ENCODE measurements at places on chromosomes 5 and 9. TPM values are rescaled to one million over a fixed set of nuclear protein-coding genes. Genes with fewer than 3 reads are reported as not detected.

DNA sequence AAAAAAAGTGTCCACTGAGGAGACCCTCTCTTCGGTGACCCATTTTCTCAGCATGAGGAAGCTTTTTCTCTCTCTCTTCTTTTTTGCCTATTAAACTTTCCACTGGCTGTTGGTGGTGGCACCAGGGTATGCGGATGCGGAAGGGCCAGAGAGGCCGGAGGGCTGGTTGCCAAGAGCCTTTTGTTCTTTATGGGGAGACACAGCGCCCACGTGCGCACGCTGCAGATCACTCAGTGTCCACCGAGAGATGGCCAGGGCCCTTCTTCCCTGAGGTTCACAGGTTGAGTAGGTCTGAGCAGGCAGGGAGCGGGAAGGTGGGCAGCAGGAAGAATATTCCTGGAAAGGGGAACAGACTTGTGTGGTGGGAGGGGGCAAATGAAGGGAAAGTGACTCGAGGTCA lies 69.1 kb downstream of the STK10 start:
- H3K36me3 ChIP-seq = peaks cover 21% of the 10 kb centered on the region
- no peaks in the 10 kb centered on the region for H3K27me3 ChIP-seq
- no peak overlapping the region for H3K4me3 ChIP-seq
- H3K4me1 ChIP-seq = peaks cover 30% of the 10 kb centered on the region

- no peaks in the 10 kb centered on the region for H3K27me3 ChIP-seq
- H3K36me3 ChIP-seq = no peaks in the 10 kb centered on the region
- H3K4me1 ChIP-seq = peaks cover 42% of the 10 kb centered on the region
- DNase-seq = no peak
- H3K27ac ChIP-seq = peak overlapping the region; percentile 90
Observed at GRCh38 chr9:99103901-99104458, 933 bp upstream of the TGFBR1 start.

Gene AQP3
- 7.5 TPM for polyA plus RNA-seq

DNA sequence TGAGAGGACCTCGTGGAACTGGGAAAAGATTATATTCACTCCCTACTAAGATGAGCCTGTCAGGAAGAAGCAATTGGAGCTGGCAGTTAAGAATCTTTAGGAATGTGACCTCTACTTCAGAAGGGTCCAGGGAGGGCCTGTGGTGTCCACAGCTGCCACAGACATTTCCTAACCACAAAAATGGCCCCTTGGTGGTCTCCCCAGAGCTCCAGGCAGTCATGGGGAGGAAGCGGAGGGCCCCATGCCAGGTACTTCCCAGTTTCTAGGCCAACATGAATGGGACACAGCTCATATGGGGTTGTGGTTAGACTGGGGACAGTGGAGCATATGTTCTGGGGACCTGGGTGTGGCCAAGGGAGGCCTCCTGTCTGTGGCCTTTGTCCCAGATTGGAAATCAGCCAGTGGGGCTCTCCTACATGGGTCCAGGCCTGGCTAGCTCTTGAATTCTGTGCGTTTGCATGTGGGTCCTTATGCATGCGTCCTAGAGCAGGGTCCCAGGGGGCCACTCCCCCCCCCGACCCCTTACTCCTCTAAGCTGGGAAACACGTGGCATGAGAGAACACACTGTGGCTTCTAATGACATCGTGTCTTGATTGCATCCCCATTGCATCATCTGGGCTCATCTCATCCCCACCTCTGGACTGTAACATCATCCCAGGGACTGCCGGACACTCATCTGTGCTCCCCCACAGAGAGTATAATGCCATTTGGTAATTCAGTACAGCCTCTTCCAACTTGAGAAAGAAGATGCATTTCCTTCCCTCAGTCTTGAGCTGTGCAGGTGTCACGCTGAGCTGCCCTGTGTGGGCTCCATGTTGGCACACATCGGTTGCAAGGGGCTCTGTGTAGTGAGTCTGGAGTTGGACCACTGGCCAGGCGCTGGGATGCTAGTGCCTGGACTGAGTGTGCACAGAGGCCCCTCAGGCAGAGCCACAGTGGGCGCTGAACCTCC lies 31.3 kb downstream of the IRF1 start:
- peaks cover 23% of the 10 kb centered on the region for H3K4me1 ChIP-seq
- no peak for DNase-seq
- H3K36me3 ChIP-seq = peaks cover 3% of the 10 kb centered on the region
- peak overlapping the region; percentile 26 for H3K27ac ChIP-seq

Gene SLC22A4
- 0.30 TPM for polyA plus RNA-seq

GRCh38 chr5:150511578-150512367 lies 3.8 kb downstream of the NDST1 start:
- peaks cover 98% of the 10 kb centered on the region for H3K4me1 ChIP-seq
- H3K27ac ChIP-seq = no peak overlapping the region
- H3K4me3 ChIP-seq = no peak overlapping the region
- no peak for DNase-seq
- H3K36me3 ChIP-seq = no peaks in the 10 kb centered on the region

DNA sequence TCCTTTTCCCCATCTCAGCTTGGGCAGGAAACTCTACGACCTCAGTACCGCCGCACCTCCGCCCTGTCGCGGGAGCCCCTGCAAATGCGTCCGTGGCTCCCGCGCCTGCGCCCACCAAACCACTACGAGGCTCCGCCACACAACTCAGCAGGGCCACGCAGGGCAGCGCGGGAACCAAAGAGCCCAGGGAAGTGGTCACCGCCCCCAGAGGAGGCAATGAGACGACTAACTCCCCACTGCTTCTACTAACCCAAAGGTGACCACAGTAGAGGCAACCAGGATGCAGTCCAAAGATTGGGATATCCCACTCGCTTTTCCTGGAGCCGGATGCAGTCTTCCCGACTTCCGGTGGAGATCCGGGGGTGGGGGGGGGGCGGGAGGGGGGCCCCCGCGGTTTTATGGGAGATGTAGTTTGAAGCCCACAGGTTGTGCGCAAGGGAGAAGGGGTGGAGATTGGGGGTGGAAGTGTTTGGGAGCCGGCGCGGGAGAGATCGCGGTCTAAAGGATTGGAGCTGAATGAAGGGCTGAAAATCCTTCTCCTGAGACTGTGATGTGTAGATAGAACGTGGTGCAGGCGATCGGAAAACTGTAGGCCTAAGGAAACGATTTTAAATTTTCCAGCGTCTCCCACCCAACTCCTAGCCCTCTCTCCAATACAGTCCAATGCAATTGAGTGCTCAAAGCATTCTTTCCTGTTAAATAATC lies at the start of gene NUDT12:
TSS of gene NUDT12 (minus strand) at position 337 of the 705 bp plus-strand sequence. CDS start 2,541 bp downstream, outside the sequence.
- no peaks in the 10 kb centered on the region for H3K27me3 ChIP-seq
- H3K27ac ChIP-seq = peak within 1 kb of the TSS; percentile 91
- no peaks in the 10 kb centered on the region for H3K36me3 ChIP-seq
- H3K4me1 ChIP-seq = peaks cover 4% of the 10 kb centered on the region
- peak within 1 kb of the TSS; percentile 89 for H3K4me3 ChIP-seq

GRCh38 chr9:70413464-70413798 lies 1.0 kb downstream of the KLF9 start:
- DNase-seq = no peak
- peak overlapping the region; percentile 100 for H3K27ac ChIP-seq
- H3K4me1 ChIP-seq = peaks cover 55% of the 10 kb centered on the region

GRCh38 chr5:152107220-152107619 lies 182.6 kb upstream of the GLRA1 start:
- DNase-seq = no peak
- no peak overlapping the region for H3K27ac ChIP-seq
- H3K36me3 ChIP-seq = no peaks in the 10 kb centered on the region
- no peak overlapping the region for H3K4me3 ChIP-seq
- H3K27me3 ChIP-seq = no peaks in the 10 kb centered on the region

GRCh38 chr5:1883925-1884677 lies 1.4 kb upstream of the IRX4 start:
- no peak overlapping the region for H3K27ac ChIP-seq
- peak overlapping the region; percentile 13 for H3K4me3 ChIP-seq
- H3K27me3 ChIP-seq = peaks cover 43% of the 10 kb centered on the region

- no peaks in the 10 kb centered on the region for H3K36me3 ChIP-seq
- no peak for DNase-seq
- H3K4me3 ChIP-seq = no peak overlapping the region
- H3K4me1 ChIP-seq = no peaks in the 10 kb centered on the region
Observed at GRCh38 chr5:2207109-2207399, 324.3 kb upstream of the IRX4 start.

All from heart left ventricle (tissue), 16 donors.